ENCODE measurements at places on chromosomes 4 and X.
A peak's percentile ranks its signal among the peaks of the same experiment; 100 is the strongest.

- DNase-seq: peak; percentile 53
Measured at GRCh38 chrX:103254171-103254824, 657 bp downstream of the TCEAL8 start.

DNA sequence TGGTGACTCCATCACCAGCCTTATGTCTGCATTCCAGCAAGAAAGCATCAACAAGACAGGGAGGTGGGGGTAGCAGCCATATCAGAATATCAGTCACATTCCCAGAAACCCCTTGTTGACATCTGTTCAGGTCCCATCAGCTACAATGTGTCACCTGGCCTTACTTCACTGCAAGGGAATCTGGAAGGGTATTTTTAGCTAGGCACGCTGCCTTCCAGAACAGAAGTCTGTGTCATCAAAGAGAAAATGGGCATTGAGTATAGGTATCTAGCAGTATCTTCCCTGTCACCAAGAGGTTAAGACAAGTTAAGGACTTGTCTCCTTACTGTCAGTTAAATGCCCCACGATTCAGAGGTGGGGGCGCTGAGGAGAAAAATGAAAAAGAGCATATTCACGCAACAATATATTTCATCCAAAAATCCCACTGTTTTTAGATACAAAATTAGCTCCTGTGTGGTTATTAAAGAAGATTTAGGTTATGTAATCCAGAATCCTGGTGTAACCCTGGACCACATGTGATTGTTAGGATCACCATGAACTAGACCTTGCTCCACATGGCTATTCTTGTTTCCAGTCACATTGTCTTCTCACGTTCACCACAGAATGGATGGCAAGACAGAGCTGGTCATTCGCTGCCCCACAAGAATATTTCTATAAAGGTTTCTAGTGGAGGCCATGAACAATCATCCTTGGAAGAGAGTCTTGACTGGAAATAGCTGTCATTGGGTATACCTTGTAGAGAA, 60.0 kb upstream of the PDHA1 start:
- no peak for DNase-seq

GRCh38 chr4:139576219-139576618, 20.2 kb upstream of the SETD7 start:
- no peak for DNase-seq

- no peak for DNase-seq
Measured at GRCh38 chr4:157558016-157558415, 337.5 kb downstream of the GRIA2 start.

- no peak for DNase-seq
Measured at GRCh38 chr4:5260121-5260520, 208.8 kb downstream of the STK32B start.

GRCh38 chr4:76736414-76736813, 161.5 kb downstream of the SOWAHB start:
- DNase-seq: no peak

DNA sequence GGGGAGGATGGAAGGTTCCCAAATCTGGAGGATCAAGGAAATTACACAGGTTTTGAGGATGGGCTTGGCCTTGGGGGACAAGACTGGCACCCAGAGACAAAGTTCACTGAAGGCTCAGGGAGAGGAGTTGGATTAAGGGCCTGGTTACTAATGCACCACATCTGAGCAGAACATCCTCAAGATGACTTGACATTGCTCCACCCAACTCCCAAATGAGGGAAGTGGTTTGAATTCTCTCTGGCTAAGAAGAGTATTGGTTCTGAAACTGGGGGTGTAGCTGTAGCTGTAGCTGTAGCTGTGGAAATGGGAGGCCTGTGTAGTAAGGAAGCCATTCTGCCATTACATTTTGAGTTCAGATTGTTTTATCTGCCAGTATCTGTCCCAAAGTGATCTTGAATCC, 129.4 kb downstream of the RASL11B start:
- DNase-seq: no peak

DNA sequence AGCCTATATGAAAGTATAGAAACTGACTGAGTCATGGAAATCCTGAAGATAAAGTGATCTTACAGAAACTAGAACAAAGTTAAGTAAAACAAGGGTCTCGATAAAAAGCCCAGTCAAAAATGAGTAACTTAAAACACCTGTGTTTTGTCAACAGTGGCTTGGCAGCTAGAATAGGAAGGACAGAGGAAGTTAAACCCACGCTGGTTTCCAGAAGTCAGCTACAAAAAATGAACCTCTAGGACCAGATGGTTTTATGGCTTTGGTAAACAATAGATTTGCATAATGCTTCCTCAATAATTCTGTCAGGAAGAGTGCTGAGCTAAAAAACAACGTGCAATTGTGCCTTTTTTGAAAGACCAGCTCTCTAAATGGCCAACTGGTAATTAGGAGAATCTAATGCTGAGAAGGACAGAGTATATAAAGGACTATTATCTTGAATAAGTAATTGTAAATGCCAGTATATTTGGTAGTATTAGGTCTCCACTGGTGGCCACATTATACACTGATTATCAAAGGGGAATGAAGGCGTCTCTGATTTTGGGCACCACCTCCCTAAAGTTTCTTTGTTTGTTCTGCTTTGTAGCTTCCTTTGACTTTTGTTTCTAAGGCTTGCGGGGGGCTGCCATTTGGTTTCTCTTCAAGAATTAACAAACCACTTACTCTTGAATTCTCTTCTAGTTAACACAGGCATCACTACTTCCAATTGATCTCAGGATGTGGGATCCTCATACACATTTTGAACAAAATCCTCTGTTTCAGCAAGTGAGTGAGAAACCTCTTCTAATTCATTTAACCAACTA, 72.2 kb upstream of the PPP3CA start:
- no peak for DNase-seq

DNA sequence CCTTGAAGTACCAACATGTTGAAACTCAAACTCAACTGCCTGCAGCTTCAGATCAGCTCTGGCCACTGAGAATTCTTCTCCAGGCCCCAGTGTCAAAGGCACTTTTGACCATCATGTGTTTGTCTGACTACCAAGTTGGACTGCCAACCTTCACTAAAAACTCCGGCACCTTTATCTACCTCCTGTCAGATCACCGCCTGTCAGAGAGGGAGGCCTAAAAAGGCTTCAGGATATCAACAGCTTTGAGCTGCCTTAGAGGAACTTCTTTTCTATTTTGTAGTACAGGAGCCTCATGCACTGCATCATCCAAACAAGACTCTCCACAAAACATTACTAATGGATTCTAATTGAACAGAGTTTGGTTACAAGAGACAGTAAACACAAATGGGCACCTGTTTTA, 2.8 kb downstream of the ACSL1 start:
- no peak for DNase-seq

DNA sequence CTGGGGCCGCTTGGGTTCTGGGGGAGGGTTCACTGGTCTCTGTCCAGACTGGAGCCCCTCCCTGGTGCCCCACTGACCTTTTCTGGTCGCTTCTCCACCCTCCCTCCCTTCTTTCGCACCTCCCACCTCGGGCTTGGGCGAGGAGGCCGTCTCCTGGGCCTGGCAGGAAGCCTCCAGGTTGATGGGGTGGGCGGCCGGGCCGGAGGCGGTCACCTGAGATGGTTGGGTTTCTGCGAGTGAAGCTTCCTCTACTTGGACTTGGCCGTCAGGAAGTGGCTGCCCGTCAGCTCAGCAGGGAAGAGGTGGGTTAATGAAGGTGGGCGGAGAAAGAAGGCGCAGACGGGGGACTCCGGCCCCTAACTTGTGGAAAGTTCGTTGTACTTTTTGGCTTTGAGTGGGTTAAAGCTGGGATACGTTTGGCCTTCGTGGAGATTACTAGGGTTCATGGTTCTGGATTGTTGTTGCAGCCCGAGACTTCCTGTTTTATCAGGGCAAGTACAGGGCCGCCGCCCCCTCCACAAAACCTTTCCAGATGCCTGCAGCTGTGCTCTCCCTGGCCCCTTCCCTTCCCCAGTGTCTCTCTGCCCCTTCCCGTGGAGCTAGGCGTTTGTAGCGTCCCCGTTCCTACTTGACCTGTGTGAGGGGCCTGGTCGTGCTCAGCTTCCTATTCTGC, 1.2 kb downstream of the AKAP17A start:
- no peak for DNase-seq

DNA sequence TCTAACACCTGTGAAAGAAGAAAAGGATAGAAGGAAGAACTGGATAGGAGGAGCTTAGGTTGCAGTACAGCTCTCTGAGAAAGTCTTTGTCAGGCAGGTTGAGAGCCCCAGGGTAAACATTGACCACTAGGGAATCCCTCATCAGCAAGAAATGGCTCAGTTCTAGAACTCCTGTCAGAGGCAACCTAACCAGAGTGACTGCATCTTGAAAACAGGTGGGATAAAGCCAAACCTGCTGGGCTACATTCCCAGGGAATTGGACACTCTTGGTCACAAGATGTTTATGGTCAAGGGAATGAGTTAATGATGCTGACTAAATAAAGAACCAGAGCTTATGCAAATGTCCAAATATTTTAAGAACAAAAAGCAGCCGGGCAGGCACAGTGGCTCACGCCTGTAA, 108.3 kb upstream of the MED14 start:
- DNase-seq: no peak

DNA sequence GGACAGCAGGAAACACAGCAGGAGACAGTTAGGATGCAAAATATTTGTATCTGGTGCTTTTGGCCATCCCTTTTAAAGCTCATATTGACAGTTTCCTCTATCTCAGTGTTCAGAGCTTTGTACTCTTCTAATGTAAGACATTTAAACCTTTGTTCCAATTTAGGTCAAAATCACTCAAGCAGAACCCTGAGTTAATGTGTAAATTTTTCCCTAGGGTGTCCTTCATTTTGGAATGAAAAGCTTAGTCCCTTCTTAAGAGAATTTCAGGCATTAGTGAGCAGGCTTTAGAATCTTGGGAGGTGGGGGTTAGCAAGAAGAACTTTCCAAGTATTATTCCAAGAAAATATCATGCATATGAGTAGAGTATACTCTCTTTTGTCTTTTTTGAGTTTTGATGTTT, 188.7 kb downstream of the GBA3 start:
- DNase-seq: no peak

DNA sequence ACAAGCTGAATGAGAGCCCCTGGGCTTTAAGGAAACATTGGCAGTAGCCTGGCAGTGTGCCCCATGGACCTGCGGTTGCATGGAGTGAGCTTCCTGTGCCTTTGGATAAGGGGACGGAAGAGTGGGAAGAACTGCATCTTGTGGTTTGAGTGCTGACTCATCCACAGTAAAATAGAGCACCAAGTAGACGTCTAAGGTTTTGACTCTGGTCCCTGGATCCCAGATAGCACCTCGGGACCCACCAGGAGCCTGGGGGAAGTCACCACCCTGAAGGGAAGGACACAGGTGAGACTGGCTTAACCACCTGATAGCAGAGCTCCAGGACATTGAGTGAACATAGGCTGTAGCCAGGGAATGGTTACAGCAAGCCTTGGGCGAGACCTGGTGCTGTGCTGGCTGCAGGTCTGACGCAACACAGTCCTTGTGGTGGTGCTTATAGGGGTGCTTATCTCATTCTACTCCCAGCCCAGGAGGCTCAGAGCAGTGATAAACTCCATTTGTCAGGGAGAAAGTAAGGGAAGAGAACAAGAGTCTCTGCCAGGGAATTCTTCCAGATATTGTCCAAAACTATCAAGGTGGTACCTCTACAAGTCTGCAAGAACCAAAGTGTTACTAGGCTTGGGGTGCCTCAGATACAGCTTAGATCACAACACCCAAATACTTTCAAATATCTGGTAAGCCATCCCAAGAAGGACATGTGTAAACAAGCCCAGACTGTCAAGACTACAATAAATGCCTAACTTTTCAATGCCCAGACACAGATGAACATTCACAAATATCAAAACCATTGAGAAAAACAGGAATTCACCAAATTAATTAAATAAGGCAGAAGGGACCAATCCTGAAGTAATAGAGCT, 123.6 kb upstream of the TET2 start:
- DNase-seq: no peak

DNA sequence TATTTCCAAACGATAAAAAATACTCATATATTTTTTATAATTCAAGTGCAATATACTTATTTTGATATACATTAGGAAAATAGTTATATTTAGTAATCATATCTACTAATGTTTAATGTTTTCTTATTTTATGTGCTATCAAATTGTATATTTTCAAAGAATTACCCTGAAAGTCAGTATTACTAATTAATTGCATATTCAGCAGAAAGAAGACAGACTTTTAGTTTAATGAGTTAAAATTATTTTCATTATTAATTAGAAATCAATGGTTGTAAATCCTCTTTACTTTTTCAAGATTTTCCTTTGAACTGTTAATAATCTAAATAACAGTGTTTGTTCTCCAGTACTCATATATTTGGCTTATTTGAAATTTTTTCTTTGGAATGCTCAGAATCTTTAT, 181.3 kb upstream of the NDST4 start:
- DNase-seq: no peak

DNA sequence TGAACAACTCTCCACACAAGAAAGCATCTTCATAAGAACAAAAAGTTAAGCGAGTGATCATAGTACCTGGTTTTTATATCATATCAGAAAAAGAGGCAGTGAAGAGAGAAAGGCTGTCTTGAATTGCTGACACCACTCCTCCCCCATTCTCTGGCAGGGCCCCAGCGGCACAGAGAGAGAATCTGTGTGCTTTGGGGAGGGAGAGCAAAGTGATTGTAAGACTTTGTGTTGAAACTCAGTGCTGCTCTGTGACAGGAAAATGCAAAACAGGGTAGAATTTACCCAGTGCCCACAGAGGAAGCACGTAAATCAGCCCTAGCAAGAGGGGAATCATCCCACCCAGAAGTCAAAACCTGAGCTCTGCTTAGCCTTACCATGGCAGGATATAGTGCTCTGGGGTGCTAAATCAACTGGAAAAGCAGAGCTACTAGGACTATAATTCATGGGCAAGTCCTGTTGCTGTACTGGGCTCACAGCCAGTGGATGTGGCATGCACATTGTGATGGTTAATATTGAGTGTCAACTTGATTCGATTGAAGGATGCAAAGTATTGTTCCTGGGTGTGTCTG, 174.6 kb downstream of the PRR32 start:
- DNase-seq: peak; percentile 48

DNA sequence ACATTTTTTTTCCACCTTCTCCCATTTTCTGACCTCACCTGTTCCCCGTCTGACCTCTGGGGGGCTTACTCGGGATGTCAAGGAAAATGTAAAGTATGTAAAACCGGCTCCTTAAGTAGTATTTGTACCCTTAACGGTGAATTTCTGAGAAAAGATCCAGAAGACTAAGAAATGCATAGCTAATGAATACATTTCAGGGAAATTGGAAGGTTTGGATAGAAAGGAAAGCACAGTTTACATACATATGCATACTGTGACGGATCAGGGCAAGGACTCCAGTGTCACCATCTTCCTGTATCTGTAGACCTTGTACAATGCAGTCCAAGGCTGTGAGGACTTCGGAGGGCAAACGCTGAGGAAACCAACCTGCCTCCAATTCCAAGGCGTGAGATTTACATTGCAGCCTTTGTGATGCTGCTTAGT, 2185.9 kb upstream of the TENM3 start:
- DNase-seq: no peak

GRCh38 chr4:169189372-169189771, 81.4 kb downstream of the SH3RF1 start:
- DNase-seq: no peak

DNA sequence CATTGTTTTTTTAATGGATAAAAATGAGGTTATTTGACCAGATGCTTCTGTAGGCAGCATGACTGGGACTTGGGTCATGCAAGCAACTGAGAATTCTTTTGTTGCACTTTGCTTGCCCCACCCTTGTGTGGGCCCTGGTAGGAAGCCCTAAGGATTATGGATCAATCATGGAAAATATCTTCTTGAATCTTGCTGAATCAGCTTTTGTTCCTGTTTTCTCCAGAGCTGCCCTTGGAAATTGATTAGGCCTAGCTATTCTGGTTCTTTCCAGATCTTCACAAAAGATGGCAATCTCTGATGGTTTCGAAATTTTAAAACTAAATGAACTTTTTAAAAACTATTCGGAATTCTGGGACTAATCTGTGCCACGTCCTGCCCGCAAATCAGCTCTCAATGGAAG, 58.6 kb downstream of the PRRG1 start:
- no peak for DNase-seq

All from left ventricle myocardium superior (tissue), 1 donor.